Right lung (tissue), 10 donors: ENCODE measurements at places on chromosomes 5 and 9. TPM values are rescaled to one million over a fixed set of nuclear protein-coding genes. Genes with fewer than 3 reads are reported as not detected.

GRCh38 chr5:78899922-78900362 lies 85.2 kb downstream of the ARSB start:
- no peak for DNase-seq

The ZBED3 gene
- 30.3 TPM for polyA plus RNA-seq

DNA sequence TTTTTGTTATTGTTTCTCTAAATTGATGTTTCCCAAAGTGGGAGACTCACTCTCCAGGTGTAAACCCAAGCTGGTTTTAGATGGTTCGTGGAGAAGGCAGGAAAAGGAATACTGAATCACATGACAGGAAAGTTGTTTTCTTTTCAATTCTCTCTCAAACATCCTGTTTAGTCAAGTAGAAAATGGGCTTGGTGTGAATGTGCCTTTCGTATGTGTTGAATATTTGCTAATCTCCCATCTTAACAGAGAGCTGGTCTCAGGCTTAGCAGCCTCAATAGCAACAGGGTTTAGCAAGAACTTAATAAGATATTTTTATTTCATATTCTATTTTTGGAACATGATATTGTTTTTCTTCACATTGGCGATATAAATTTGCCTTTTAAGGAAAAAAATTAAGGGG lies 119.7 kb downstream of the INSYN2B start:
- DNase-seq: no peak

The PRRT1B gene
- 4.1 TPM for polyA plus RNA-seq

The SPRY4 gene
- polyA plus RNA-seq: 39.7 TPM

DNA sequence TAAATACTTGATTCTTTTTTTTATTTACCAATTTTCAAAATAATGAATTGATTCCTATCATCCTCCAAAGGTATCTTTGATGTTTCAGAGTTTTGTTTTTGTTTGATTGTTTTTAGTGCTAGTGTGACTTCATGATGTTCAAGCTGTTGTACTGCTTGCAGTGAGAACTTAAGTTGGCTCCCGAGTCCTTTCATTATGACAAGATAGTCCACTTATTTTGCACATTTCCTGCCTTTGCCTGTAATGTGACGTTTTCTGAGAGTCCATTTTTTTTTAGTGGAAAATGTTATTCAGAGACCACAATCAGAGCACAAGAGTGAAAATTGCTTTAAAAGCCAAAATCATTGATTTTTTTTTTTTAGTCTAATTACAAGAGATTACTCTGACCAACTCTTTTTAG lies 60.1 kb upstream of the FCHO2 start:
- no peak for DNase-seq

The MTAP gene
- polyA plus RNA-seq: 39.1 TPM

The CKMT2 gene
- polyA plus RNA-seq: 3.8 TPM

DNA sequence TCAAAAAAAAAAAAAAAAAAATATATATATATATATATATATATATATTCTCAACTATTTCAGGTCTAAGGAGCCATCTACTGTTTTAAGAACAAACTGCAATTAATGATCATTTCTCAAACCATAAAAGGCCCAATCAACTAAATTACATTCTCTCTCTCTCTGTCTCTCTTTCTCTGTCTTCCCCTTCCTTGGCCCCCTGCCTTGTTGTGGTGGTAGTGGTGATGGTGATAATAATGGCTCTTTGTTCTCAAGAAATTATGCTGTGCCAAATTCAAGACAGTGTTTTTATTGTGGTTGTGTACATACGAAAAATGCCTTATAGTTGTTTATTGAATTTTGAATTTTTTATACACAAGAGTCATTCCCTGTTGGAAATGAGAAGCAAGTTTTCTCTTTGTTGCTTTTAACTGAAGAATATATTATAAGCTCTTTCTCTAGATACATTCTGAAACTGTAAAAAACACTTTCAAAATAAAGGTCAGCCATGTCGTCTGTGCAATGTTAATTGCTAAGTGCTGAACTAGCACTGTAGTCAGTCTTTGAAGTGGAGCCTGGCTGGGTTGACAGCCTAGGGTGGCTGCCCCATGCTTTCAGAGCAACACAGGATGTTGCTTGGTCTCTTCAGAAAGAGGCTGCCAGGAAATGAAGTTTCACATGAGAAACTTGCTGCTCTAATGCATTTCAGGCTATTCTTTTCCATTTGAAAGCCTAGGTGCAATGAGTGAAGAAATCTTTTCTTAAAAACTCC lies 96.0 kb downstream of the HINT1 start:
- no peak for DNase-seq

DNA sequence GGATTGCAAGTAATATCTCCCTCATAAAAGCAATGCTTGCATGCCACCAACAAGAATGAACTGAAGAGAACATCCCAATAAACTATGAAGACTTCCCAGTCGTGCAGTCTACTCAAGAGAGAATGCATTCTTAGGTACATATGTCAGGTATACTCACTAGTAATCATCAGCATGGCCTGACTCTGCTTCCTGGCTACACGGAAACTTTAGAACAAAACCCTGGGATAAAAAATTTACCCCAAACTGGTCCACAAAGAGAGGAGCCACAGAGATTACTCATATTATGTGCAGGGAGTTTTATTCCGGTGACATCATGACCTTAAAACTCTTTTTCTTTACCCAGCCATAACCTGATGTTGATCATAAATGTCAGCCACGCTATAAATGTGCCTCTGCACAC lies 57.5 kb upstream of the PAPPA start:
- DNase-seq: no peak

- no peak for DNase-seq
These were observed 37.4 kb downstream of the TTLL11 start for GRCh38 chr9:122055701-122056100.

DNA sequence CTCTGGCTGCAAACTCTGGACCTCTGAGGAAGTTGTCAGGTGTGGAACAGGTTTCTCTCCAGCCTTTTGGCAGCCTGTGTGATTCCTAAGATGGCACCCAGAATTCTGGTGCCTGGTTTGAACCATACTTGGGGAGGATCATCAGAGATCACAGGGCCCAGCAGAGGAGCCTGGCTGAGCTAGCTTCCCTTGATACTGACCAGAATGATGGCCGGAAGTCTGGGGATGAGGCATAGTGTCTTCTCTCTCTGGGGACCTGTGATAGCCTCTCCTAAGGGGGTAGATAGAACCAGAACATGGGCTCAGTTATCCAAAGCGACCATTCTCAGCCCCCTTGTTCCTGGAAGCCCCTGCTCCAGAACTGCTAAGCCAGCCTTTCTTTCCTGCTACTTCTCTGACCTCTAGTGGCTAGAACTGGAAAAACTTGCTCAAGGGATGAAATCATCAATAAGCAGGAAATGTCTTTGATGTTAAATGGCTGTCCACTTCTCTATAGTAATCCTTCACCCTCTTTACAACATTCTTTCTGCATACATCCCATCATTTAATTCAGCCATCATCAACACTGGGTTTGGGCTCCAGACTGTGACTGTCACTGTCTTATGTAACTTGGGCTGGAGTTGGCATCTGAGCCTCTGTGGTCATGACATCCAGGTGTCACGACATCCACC lies 55.1 kb downstream of the C9orf152 start:
- peak; percentile 52 for DNase-seq

DNA sequence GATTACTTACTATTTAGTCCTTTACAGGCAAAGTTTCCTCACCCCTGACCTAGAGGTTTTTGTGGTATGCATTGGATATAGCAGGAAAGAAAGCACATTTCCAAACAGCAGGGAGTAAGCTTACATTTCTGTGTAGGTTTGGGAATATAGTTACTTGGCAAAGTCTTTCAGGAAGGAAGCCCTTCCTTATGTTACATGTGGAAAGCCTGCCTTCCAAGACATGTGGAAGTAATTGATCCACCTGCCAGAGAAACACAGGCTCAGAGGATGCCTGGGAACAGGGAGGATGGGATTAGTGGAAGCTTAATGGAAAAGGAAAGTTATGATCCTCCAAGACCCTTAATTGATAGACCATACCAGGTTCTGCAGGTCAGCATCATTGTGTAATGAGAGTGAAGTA lies 87.3 kb upstream of the PPP1R2B start:
- no peak for DNase-seq

GRCh38 chr9:38084556-38084880 lies 15.5 kb upstream of the SHB start:
- no peak for DNase-seq

DNA sequence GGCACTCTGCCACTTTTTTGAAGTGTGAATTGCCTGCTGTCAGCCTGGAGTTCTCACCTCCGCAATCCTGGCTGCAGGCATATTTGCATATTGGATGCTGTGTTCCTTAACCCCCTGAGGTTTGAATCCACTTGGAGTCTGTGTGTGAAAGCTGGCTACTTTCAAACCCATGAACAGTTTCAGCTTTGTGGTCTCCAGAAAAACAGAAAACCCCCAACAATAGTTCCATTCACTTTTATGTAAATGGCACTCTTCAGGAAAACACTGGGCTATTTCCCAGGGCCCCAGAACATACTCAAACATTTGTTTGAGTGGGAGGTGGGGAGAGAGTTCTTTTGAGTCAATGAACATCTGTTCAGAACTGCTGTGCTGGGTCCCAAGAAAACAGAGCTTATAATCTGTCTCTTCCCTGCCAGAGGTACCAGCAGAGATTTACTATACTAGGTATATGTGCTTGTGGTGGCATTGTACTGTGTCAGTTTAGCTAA lies 5.0 kb downstream of the NUDT2 start:
- no peak for DNase-seq

DNA sequence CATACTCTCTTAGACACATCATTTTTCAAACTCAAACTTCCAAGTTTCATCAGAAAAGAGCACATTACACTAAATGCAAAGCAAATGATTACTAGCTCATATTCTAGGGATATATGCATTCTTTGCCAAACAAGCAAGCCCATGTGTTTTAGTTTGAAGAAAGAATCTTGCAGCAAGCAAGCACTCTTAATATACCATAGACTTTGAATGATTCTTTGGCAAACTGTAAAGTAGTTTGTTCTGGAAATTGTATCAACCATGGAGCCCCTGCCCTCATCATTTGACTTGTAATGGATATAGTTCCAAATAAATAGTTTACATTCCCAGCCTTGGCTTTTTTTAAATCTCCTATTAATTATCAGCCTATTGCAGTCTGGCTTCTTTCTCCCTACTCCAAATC lies 325.2 kb downstream of the NR2F1-AS1 start:
- no peak for DNase-seq

- no peak for DNase-seq
These were observed 3.2 kb downstream of the RNF208 start for GRCh38 chr9:137218754-137219271.

GRCh38 chr5:50445296-50445949 lies 4.3 kb upstream of the EMB start:
- DNase-seq: no peak

DNA sequence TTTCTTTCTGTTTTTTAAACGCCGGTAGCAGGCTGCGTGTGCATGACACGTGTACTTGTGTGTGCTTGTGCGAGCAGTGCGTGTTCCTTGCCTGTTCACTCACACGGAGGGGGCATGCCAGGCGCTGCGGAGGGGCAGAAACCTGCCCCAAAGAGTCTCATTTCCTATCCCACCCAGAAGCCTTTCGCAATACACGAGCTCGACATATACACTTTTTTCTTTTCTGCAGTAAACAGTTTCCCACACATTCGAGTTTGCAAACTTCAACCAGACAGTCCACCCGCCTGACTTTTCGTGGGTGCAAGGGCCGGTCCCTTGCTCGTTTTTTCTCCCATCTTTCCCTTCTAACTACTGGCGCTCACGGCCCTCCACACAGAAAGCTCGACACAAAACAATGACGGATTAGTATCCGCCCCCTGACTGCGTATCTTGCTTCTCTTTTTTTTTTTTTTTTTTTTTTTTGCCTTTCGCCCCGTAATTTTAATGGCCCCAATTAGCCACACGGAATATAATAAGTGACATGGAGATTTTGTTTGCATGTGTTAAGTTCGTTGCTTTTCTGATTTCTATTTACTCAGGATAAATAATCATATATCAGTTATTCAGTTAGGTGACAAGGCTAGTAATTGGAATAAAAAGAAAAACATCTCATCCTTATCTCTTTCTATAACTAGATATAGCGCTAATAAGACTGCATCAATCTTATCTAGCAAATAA lies 5.3 kb upstream of the OTP start:
- no peak for DNase-seq

The IRGM gene
- 1.0 TPM for polyA plus RNA-seq

DNA sequence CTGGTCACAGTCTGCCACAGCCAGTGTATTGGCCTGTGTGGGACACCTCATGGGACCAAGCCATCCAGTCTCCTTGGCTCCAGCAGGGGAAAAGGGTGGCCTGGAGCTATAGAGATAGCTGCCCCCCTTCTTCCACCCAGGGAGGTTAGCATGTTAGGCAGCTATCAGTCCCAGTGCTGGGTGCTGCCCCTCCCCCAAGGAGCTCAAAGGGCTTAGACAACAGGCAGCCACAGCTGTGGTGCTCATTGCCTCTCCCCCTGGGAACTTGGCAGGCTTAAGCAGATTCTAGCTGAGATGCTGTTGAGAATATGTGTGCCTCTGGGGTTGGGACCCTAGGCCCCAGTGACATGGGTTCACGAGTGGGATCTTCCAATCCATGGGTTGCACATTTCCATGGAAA lies 226.0 kb upstream of the PTGER4 start:
- no peak for DNase-seq

DNA sequence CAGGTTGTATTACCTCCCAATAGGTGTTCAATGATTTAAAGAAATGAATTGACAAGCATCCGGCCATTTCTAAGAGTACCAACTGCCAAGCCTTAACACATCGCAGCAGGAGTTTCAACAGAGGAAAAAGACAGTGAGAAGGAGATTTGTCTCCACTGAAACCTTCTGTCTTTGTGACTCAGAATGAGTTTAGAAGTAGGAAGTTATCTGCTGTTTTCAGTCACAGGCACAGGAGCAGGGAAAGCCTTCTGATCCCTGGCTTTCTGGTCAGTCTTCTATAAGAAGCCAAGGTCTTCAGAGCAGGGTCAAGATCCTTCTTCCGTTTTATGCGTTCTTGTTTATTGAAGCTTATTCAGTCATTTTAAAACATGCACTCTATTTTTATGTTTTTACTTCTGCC lies 390.7 kb upstream of the PCSK5 start:
- no peak for DNase-seq

GRCh38 chr5:143041-143440 lies 48.3 kb upstream of the LRRC14B start:
- no peak for DNase-seq

GRCh38 chr5:127834094-127834531 lies 130.9 kb downstream of the CCDC192 start:
- DNase-seq: no peak

GRCh38 chr9:92592537-92592936 lies 56.7 kb upstream of the ECM2 start:
- no peak for DNase-seq

- peak; percentile 69 for DNase-seq
These were observed at the start of gene ADRA1B for GRCh38 chr5:159915904-159916840. Gene ADRA1B (plus strand): TSS chr5:159916482. CDS start chr5:159916906, 424 bp downstream.

- DNase-seq: peak; percentile 78
These were observed 4.9 kb upstream of the C7 start for GRCh38 chr5:40904205-40904993.
